ENCODE measurements at places on chromosomes 13 and 19.

DNA sequence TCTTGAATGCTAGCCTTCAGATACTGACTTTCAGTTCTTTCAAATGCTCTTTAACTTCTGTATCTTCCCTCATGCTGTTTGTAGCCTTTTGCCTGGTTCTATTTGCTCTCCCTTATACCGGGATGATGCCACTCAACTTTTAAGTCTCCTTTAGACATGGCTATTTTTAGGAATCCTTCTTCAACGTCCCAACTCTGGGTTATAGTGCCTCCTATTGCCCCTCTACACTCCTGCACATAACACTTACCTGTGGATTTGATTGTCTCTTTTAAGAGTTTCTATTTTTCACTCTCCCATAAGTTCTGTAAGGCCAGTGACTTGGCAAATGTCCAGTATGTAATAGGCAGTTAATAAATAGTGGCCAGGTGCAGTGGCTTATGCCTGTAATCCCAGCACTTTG, 343.0 kb downstream of the KLF5 start:
- no peak for DNase-seq

DNA sequence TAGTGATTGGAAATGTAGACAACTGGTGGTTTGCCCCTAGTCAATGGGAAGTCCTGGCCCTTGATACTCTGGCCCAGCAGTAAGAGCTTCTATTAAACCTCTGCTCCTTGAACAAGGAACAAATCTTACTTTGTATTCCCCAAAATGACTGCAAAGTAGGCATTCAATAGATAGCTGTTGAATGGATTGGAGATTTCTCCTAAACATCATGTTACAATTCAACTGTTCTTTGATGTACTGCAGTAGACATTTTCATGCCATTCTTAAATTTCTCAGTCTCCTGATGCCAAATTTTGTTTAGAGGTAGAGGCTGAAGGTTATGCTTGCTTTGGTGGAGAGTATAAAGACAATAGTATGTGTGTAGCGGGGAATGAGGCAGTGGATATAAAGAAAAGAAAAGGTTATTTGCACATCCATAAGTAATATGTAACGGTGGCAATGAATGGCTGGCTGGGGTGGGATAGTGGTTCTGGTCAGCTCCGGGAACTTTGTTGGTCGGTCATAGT, 12.8 kb downstream of the MIR17HG start:
- no peak for DNase-seq

- DNase-seq, result no peak
Observed at GRCh38 chr13:111219280-111219679, 101.2 kb upstream of the TEX29 start.

GRCh38 chr19:42032431-42032830, 37.6 kb downstream of the GRIK5 start:
- DNase-seq, result no peak

DNA sequence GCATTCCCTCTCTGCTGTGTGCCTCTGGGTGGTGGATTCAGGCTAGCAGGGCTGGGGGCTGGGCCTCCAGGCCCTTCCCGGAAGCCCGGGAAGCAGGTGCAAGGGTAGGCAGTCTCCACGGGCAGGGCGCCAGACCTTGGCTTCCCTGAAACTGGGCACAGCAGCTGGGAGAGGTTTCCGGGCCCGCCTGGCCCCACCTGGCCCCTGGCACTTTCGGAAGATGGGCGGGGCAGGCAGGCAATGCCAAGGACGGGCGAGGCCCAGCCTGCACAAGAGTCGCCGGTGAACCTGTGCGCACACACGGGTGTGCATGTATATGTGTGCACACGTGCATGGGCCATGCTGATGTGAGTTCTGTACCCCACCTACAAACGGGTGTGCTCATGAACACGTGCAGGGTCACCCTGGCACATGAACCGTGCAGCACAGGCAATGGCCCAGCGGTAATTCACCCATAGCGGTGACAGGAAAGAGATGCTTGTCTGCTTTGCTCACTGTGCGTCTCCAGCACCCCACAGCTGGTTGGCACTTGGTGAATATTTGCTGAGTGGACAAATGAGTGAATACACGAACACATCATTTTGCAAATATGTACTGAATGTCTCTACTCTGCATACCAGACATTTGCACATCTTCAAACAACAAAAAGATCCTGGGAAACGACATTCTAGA, 15.3 kb downstream of the GADD45B start:
- no peak for DNase-seq

DNA sequence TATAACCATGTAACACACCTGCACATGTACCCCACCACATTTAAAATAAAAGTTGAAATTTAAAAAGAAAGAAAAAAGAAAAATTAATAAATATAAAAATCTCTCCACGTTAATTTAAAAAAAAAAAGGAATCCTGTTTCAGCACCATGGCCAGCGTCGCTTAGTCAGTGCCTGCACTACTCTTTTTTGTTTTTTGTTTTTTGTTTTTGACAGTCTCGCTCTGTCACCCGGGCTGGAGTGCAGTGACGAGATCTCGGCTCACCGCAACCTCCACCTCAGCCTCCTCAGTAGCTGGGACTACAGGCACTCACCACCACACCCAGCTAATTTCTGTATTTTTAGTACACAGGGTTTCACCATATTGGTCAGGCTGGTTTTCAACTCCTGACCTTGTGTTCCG, 835.9 kb downstream of the UQCRFS1 start:
- no peak for DNase-seq

- DNase-seq, result no peak
Observed at GRCh38 chr19:48495396-48495795, 16.2 kb downstream of the LMTK3 start.

- DNase-seq, result no peak
Observed at GRCh38 chr19:47373246-47374240, 24.4 kb downstream of the DHX34 start.
